ENCODE measurements at places on chromosomes 2 and 18.

- DNase-seq = no peak
These were observed 5.5 kb downstream of the FZD5 start for GRCh38 chr2:207764096-207764630.

DNA sequence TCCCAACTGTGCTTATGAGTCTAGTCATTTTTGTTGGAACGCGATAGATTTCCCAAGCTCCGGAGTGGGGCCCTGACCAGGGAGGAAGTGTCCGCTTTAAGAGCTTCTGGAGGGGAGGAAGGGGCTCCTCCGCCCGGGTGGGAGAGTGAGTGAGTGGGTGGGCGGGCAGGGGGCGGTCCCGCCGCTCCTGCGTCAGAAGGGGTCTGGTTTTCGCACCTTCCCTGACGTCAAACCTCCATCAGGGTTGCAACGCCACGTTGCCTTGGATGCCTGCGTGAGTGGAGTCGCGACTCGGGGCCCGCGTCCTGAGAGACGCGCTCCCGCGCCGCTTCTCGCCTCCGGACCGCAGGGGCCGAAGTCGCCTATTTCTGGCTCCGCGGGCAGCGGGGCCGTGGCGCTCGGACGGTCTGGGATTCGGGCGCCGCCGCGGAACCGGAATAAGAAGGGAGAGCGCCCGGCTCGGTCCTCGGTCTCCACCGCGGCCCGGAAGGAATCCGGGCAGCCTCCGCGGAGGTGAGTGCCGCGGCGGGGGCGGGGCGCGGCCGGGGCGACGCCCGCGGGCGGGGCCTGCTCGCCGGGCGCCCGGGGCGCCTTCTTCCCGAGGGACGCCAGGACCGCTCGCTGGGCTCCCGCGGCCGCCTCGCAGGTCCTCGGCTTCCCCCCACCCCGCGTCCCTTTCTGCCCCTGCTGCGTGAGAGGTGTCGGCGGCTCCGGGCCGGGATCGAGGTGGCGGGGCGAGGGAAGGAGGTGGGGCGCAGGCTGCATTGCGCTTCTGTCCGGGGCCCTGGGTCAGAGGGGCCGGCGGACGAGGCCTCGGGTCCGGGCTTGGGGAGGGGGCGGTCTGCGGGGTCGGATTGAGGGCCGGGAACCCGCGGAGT, at the start of gene ZDBF2:
TSS of gene ZDBF2 (plus strand) at position 230 of the 878 bp plus-strand sequence. CDS start 7,187 bp downstream, outside the sequence.
- DNase-seq = peak; percentile 34

- no peak for DNase-seq
These were observed 4.4 kb downstream of the CTIF start for GRCh38 chr18:48543228-48543627.

DNA sequence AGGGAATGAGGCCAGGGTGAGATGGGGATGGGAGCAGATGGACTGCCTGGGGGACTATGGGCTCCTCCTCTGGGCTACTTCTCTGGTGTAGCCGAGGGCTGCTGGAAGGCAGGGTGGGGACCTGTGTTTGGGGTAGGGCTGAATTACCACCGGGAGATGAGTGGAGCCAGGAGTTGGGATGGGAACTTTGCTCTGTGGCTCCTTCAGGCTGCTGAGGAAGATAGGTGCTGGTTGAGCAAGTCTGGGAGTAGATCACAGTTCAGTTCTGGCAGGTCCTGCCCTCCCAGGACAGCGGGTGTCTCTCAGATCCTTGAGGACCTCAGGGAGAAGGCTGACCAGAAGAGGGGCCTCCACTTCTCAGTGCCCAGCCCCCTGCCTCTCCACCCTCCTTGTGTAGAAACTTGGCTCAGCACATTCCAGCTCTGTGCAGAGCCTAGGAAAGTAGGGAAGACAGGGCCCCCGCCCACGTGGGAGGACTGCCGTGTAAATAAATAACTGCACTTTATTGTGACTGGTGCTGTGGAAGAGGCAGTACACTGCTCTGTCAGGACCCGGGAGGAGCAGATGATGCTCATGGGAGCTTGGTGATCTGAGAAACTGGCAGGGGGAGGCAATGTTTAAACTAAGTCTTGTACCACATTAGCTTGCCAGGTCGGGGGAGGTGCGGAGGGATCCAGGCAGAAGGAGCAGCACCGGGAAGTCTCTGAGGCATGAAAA, 15.3 kb downstream of the TET3 start:
- DNase-seq = no peak

DNA sequence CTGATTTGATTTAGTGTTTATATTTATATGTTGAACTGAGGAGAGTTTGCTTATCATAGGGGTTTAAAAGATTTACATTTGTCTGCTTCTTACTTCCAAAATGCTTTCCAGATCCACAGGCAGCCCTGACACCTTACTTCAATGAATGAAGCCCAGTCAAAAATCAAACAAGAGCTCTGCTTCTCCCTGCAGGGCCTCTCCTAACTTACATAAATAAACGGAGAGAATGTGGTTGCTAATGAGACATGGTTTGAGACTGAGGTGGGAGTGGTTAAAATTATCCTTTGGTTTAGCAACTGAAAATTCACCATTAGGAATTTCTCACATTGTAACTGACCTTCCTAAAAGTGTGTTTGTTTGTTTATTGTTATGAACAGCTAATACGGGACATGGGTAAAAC, 612.3 kb upstream of the FANCL start:
- DNase-seq = no peak

DNA sequence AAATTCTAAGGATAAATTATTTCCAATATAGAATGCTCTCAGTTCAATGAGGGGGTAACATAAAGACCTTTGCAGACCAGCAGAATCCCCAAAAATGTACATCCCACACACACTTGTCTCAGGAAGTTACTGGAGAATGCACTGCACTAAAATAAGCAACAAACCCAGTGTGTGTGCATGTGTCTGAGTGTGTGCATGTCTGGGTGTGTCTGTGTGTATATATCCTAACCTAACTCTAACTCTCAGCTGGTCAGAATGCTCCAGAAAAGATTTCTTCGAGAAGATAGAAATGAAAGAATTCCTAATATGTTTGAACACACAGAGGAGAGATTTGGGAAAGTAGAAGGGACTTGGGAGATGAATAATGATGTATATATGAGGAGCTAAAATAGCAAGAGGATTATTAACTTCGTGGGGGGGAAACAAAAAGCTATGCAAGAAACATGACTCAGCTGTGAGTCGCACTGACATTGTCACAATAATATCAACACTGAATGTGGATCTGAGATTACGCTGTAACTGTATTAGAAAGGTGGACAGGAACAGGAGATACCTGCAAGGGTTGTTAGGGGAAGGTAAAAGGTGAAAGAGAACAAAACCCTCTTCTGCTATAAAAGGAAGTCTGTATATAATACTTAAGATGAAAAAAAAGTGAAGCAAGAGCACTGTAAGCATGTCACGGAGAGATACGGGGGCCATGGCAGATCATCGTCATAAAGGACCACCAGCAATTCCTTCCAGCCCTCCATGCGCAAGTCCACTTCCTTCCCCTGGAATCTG, 11.1 kb downstream of the COLEC12 start:
- DNase-seq = no peak

GRCh38 chr2:170086751-170087412, 91.1 kb upstream of the MYO3B start:
- no peak for DNase-seq

GRCh38 chr18:7133181-7133580, 15.6 kb upstream of the LAMA1 start:
- DNase-seq = no peak

DNA sequence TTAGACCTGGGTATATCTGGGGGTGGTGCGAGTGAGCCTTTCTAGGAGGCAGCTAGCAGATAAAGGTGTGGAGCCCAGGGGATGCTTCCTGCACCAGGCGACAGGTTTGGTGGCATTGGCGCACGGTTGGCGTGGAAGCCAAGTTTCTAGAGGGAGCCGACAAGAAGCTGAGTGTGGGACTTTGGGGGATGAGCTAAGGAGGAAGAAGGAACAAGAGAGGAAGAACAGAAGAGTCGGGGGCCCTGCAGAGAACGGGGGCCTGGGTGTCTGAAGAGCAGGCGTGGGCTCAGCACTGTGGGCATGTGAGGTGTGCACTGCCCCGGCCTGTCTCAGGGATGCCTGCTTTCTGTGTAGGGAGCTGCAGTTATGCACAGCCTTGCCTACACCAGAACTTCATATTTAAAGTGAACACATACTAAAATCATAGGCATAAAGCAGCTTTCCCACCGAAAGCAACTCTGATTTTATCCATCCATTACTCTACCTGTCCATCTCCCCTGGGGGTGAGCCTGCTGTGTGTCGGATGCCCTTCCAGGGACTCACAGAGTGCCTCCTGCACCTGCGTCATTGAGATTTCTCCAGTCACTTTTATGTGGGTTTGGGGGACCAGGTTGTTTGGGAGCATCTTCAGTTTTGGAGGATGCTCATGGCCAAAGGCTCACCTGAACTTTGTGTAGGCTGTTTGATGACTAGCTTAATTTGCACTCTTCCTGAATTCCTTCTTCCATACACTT, 149.7 kb downstream of the LDLRAD4 start:
- DNase-seq = no peak

DNA sequence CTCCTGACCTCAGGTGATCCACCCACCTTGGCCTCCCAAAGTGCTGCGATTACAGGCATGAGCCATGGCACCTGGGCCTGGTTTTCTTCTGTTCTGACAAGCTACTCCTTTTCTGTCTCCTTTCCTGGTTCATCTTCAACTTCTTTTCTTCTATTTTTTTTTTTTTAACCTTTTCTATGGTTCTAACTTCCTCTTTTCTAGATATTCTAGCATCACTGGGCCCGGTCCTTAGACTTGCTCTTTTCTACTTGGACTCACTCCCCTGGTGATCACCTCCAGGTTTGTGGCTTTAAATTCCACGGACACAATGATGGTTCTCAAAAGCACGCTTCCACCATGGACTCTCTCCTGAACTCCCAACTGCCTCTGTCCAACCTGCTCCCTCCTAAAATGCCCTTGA, 2.0 kb downstream of the EIF2AK2 start:
- DNase-seq = no peak

DNA sequence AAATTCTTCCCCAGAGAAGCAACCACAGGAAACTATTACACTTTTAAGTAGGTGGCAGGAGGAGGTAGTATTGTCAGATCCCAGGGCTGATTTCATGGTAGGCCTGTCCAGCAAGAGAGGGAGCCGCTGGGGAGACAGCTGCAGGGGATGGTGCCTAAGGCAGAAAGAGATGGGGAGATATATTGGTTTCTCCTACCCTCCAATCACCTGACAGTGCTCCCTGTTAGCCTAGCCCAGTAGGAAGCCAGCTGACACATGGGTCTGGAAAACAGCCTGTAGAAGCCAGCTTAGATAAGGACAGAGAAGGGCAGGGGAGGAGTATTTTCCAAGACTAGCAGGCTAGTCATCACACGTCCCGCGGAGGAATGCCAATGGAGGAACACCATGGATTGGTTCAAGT, 8.2 kb upstream of the SPOPL start:
- DNase-seq = no peak
